ENCODE measurements at places on chromosomes 3 and 15.

- DNase-seq: no peak
Observed at GRCh38 chr3:122301063-122301462, 24.0 kb upstream of the CSTA start.

DNA sequence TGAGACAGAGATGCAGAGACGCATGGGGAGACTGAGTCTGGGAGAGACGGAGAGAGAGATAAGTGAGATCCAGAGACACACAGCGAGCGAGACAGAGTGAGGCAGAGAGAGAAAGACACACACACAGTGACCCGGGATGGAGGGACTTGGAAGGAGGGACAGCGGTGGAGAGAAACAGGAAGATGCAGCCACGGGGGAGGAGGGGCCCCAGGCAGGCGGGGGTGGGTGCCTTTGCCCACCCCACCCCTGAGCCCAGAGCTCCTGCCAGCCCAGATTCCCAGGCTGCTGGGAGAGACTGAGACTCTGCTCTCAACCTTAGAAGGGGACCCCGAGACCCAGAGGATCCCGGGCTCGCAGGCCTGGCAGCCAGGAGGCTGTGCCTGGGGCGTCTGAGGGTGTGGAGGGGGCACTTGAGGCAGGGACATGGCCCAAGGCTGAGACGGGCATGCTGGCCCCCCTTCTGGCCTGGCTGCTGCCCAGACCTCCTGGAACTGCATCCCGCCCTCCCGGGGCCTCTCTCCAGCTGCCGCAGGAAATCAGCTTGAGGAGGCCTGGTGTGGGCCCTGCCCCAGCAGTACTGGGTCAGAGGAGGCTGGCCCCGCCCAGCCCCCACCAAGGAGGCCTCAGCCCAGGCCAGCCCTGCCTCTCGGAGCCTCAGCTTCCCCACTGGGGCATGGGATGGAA lies 18.1 kb downstream of the H1-8 start:
- DNase-seq: no peak

- DNase-seq: no peak
Observed at GRCh38 chr3:42498791-42499477, 3.5 kb upstream of the VIPR1 start.

DNA sequence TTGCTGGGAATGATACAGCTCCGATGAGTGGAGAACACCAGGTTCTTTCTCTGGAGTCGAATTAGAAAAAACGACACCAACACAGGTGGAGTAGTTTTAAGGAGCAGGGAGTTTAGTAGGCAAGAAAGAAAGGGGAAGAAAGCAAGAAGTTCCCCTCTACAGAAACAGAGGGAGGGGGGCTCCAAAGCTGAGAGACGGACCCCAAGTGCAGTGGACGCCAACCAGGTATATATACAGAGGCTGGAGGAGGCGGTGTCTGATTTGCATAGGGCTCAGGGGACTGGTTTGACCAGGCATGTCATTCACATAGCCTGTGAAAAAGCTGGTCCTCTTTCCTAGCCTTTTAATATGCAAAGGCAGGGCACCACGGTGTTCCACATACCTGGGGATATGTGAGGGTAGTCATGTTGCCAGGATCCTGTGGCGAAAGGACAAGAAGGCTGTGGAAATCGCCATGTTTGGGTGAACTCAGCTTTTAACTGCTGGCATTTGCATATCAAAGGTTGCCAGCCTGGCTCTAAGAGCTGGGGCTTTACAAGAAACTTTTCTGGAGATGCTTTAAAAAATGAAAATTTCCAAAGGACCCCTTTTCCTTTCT lies 887.4 kb upstream of the EPHA6 start:
- no peak for DNase-seq

- peak; percentile 27 for DNase-seq
Observed at GRCh38 chr15:85583923-85584390, 203.6 kb downstream of the AKAP13 start.

DNA sequence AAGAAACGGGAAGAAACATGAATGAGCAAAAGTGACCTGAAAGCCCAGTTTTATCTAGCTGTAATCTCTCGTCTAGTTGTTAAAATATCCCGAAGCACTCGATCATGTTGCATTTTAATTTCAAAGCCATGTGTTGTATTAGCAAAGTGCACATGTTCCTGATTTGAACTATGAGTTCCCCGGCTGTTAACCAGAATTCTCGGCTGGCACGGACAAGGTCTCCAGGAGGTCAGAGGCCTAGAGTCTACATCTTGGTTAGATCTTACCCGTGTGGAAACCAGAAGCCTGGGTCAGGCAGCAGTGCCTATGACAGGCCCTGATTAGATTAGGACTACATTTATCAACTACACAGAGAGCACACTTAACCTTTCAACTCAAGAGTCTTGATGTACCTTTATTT lies 195.8 kb downstream of the CDIN1 start:
- DNase-seq: no peak

DNA sequence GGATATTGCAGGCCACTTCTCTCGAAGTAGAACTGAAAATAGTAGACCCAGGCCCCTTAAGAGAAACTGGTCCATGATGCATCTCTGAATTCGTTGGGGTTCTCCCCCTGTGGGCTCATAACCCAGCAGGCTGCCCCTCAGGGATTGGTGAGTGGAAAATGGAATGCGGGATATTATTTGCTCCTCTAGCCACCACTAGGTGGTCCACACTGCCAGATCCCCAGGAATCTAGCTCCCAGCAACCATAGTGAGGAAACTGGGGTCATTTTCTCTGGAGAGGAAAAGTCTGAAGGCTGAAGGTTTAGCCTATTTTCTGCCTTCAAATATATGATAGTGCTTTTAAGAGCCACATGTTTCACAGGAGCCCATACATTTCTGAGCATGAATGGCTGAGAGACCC lies 6.7 kb downstream of the CX3CR1 start:
- DNase-seq: no peak

DNA sequence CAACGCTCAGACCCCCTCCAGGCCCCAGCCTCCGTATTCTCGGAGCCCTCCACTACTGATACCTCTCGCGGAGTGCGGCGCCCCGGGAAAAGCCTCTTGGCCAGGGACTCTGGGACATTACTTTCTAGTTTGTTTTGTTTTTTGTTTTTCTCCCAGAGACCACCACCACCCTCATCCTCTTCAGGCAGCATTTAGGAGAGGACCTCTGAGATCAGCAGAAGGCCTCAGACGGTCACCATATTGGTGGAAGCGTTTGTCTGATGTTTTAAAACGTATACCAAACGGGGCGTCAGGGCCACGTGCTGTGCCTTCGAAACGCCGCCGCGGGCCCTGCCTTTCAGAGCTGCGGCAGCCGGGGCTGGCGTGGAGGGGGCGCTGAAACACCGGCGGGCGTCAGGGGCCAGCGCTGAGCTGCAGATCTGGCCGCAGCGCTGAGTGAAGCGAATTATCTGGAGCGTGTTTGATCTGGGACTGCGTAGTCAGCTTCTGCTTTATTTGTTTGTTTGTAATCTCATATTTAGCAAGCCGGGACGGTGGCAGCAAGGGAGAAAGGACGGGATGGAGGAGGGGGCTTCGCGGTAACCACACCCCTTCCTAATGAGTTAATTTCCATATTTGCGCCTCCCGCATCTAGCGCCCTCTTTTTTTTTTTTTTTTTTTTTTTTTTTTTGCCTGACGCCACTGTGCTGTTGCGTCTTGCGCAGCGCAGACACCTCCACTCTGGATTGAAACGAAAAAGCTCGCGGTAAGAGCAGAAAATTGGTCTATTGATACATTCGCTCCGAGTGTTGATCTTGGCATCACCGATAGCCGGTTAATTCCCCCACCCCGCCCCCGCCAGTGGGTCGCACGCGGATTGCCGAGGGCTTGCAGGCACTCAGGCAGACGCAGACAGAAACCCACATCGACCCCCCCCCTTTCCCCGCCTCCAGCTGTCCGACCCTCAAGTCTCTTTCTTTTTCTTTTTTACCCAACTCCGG lies 14.9 kb downstream of the SOX2 start:
- no peak for DNase-seq

GRCh38 chr3:129205109-129205832 lies 21.6 kb upstream of the CNBP start:
- DNase-seq: no peak

DNA sequence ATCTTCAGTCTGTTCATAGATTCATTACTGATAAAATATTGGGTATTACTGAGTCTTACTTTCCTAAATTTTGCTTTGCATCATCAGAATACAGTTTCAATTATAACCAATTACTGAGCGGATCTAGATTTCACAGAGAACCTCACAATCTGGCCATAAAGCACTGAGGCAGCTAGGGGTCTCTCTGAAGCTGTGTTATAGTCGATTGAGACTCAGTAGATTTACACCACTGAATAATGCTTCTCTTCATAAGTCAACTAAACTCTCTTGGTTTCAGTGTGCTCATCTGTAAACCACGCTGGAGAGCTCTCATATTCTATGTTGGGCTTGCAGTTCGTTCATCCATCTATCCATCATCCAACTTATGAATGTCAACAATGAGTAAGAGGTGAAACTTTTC lies 180.6 kb downstream of the GREM1 start:
- DNase-seq: no peak
